ENCODE measurements at places on chromosomes 2 and 18.

- DNase-seq: no peak
Observed at GRCh38 chr18:46401486-46402070, 255.4 kb downstream of the LOXHD1 start.

GRCh38 chr2:105634198-105634597 lies 110.5 kb upstream of the NCK2 start:
- DNase-seq: no peak

DNA sequence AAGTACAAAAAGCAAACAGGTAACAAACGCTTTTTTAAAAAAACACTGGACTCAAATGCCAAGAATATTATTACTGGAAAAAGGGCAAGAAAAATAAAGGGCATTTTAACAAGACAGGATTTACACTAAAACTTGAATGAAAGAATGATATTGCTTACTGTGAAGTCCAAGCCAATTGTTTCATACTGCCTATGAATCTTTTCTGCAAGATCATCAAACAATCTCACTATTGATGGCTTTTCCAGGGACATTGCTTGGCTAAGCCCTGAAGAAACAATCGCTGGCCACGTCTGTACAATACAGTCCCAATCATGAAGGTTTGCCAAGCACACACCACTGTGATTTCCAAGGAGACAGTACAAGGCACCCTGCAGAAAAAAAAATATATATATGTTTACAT lies 41.4 kb upstream of the GPR75 start:
- DNase-seq: no peak

DNA sequence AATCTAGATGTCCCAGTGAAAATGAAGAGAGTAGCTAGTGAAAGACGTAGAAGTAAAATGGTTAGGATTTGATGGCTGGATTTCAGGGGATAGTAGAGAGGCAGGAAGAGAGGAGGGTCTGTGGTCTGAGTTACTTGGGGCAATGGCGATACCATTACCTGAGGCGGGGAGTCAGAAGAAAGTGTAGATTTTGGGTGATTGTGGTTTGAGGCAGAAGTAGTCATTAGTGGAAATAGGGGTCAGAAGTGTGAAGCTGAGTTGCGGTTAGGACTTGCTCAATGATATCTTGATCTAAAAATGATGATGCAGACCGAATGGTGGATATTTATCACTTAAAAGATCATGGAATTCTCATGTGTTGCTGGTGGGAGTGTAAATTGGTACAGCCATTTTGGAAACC lies 41.0 kb downstream of the CEP192 start:
- DNase-seq: no peak

GRCh38 chr2:168160897-168161296 lies 86.5 kb downstream of the STK39 start:
- DNase-seq: no peak

DNA sequence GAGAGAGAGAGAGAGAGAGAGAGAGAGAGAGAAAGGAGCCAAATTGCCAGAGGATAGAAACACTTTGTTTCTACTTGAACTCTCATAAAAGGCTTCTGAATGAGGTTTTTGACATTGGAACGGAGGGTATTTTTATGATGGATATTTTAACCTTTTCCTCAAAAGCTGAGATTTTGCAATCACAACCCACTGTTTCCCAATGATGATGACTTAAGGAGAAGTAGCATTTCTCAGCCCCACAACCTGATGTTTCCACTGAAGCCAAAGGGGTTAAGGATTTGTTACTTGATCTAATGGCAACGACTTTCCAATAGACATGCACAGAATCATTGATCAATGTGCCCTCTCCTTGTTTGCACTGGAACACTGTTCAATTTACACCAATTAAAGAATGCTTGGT lies 67.1 kb upstream of the POU3F3 start:
- DNase-seq: no peak

GRCh38 chr2:121346407-121346806 lies 61.4 kb upstream of the TFCP2L1 start:
- DNase-seq: no peak

DNA sequence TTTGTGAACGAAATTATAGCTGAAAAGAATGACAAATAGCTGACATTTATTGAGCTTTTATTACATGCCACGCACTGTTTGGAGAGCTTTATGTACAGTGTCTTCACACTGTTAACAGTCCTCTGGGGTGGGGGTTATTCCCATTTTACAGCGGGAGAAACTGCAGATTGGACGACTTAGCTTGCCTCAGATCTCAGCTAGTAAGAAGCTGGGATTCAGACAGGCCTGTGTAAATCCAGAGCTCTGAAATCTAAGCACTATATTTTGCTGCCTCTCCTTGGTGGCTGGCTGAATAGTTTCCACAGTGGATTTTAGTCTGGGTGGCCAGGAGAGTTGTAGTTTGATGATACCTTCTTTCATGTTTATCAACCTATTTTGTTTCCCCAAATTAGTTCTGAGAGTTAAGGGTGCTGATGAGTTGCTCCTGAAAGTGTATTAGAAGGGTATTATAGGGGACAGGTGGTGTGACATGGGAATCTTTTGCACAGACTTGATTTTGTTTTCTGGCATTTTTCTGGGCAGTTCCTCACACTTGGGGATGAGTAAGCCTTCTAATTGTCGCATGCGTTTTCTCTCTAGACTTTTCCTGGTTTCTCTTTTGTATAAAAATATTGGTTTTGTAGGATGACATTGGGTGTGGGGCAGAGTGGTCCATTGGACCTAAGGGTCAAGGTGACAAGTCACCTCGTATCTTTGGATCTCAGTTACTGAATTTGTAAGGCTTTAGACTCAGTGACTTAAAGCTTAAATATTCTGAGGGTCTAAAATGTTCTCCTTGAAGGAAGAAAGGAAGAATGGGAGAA lies 1.5 kb downstream of the ACSL3 start:
- no peak for DNase-seq

GRCh38 chr2:172234716-172235691 lies 132.3 kb upstream of the DLX2 start:
- no peak for DNase-seq

DNA sequence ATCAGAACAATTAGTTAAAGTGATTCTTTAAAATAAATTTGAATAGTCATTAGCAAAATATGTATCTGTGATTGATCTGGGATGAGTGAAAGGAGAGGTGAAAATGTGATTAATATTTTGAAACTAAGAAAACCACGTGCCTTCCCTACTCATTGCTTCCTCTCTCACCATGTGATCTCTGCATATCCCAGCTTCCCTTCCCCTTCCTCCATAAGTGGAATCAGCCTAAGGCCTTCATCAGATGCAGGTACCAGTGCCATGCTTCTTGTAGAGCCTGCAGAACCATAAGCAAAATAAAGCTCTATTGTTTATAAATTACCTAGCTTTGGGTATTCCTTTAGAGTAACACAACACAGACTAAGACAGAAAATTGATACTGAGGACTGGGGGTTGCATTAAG lies 11.2 kb upstream of the STAT1 start:
- DNase-seq: no peak

- DNase-seq: no peak
Observed at GRCh38 chr2:219056896-219057708, 3.6 kb downstream of the IHH start.

GRCh38 chr2:136049991-136050920 lies 64.8 kb upstream of the DARS1 start:
- DNase-seq: no peak

- no peak for DNase-seq
Observed at GRCh38 chr2:229027353-229028105, 243.6 kb downstream of the PID1 start.

- DNase-seq: no peak
Observed at GRCh38 chr18:67771271-67771670, 254.8 kb upstream of the DSEL start.

DNA sequence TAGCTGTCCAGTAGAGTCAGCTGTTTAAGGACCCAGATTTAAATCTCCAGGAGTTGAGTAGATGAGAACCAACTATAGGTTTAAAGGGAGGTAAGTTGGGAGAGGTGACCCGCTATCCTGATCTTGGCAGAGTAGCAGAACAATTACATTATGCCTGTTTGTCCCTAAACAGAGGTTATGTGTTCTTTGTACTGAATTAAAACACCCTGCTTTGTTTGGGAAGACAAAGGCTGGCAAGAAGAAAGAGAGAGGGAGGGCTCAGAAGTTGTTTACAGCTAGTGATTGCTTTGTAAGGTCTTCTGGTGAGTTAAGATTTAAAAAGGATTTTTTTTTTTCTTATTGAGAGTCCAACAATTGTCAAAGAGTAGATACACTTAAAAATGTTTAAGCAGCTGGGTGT lies 37.3 kb downstream of the USP14 start:
- no peak for DNase-seq

- no peak for DNase-seq
Observed at GRCh38 chr18:49031511-49032188, 80.9 kb upstream of the SMAD7 start.

DNA sequence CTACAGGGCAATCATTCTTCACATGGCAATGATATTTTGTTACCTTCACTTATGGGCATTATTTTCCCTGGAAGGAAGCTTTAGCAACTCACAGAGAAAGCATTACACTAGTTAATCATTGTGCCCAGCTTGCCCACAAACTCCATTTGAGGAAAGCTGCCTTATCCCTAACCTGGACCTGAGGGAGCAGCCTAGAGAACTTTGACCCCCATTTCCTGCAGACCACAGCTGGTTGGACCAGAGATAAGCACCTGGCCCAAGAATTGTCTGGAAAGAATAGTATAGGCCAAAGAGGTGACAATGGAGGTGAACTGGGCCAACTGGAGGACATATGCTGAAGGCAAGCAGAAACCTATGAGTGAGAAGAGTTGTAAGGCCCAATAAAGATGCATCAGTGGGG lies 48.4 kb upstream of the SESTD1 start:
- DNase-seq: no peak

DNA sequence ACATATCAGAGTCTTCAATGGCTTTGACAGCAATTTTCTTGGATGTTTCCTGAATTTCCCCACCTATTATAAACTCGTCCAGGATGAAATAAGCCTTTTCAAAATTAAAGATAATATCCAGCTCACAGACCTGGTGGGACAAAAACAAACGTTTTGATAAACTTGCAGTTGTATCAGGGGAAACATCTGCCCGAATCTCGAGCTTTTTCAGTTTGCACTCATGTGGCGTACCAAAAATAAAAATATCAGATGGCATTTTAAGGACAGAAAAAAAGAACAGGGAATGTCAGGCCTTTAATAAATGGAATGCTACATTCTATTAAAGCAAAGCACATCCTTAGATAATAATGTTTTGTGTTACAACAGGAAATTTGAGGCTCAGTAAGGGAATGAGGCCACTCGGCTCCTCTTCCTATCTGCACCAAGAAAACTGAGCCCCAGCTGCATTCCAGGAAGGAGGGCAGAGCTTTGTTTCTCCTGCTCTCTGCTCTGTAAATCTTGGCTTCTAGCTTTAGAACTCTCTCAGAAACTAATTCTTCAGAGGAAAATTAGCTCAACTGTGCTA lies 72.1 kb downstream of the AP1S3 start:
- no peak for DNase-seq

GRCh38 chr2:211766689-211767088 lies 771.9 kb downstream of the ERBB4 start:
- DNase-seq: no peak

DNA sequence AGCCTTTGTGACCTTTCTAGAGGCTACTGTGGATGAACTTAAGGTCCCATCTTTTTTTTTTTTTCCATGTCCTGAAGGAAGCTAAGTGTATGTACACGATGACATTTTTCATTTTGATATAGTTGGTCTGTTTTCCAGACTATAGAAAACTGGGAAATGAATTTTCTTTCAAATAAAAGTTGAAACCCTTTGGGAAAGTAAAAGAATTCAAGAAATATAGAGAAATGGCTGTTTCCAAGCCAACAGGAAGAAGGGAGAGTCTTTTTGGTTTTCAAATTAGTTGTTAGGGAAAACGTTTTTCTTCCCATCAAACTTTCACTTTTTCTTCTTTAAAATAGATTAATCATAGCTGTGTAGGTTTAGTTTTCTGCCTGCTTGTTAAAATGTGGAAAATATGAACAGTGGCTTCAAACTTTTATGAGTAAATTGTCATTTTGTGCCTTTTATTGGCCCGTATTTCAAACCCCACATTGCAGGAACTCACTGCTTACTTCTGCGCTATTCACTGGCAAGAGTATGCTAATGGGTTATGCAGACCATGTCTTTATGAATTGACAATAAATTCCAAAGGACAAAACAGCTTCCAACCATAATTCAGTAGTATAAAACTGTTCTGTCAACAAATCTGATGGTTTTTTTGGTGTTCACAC lies 27.7 kb upstream of the LYPD1 start:
- no peak for DNase-seq

- DNase-seq: no peak
Observed at GRCh38 chr18:6493194-6493593, 78.5 kb upstream of the L3MBTL4 start.

- DNase-seq: no peak
Observed at GRCh38 chr2:222269132-222269531, 29.7 kb downstream of the PAX3 start.

DNA sequence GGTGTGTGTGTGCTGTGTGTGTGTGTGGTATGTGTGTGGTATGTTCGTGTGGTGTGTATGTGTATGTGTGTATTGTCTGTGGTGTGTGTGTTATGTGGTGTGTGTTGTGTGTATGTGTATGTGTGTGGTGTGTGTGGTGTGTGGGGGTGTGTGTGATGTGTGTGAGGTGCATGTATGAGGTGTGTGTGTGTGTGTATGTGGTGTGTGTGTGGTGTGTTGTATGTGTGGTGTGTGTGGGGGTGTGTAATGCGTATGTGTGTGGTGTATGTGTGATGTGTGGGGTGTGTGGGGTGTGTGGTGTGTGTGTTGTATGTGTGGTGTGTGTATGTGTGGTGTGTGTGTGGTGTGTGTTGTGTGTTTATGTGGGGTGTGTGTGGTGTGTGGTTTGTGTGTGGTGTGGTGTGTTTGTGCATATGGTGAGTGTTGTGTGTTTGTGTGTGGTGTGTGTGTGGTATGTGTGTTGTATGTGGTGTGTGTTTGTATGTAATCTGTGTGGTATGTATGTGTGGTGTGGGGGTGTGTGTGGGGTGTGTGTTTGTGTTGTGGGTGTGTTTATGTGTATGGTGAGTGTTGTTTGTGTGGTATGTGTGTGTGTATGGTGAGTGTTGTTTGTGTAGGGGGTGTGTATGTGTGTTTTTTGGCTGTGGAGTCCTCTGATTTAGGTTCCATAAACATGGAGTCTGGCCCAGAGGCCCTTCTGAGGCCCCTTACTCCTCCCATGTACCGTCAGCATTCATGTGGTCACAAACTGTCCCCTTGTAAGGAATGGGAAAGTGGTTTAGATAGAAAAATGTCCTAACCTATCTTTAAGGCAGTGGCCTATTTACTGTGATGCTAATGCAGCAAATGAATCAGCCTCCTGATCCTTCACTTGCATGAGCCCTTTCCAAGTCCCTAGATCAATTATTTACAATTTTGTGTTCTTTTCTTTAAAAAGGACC lies 116.0 kb downstream of the ALPK2 start:
- no peak for DNase-seq

GRCh38 chr2:197107291-197108269 lies 181.1 kb upstream of the PGAP1 start:
- DNase-seq: no peak

- DNase-seq: no peak
Observed at GRCh38 chr2:11310212-11310611, 34.2 kb downstream of the ROCK2 start.

GRCh38 chr2:99706735-99707134 lies 216.9 kb upstream of the REV1 start:
- DNase-seq: no peak

Measured in GF-D8 (cell line).